Smooth muscle cell of the brain vasculature (primary cell): ENCODE measurements at places on chromosomes 11 and 22.

DNA sequence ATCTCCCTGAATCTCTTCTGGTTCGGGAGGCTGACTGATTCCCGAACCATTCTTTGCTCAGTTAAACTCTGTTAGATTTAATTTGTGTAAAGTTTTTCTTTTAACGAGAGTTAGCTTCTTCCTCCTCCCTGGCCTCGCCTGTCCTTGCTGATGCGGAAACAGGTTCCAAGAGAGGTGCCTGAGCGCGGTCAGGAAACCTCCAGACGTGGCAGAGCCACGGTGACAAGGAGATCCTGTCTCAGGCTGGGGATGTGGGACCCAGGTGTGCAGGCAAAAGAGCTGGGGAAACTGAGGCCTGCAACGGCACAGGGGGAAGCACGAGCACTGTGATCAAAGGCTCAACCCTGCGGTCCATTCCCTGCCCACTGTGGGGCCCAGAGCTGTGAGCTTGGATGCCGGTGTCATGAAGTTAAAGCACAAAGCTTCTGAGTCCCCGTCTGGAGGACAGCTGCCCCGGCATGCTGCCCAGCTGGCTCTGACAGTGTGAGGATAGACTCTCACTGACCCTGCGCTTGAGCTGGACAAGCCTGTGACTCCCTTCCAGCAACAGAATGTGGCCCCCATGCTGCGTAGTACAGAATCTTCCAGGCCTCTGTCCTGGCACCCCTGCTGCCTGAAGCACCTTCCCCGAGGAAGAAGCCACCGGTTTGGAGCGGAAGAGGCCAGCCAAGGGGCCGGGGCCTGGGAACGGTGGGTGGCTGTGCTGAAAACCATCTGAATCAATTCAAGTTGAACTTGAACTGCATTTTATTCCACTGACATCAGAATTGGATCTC, 960.6 kb downstream of the BRD1 start:
- DNase-seq = no peak

DNA sequence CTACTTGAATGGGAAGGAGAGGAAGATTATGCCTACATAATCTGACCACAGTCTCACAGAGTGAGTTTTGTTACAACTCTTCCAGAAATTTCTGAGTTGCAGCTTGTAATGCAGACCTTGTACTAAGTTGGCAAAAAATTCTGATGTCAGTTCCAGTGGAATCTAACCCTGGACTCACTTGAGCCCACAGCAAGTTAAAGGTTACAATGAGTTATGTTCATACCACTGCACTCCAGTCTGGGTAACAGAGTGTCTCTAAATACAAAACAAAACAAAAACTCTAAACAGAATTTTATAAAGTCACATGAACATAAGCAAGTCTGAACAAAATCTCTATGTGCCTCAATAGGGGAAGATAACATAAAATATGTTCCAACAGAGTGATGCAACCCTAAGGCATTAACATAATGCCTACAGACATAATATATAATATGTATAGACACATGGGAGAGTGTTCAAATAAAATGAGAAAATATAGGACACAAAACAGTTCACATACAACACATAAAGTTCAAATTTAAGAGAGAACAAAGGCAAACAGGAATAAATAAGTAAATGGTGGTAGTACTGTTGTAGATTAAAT, 1.1 kb downstream of the GLYAT start:
- DNase-seq = no peak

GRCh38 chr11:95674657-95675358, 114.8 kb downstream of the FAM76B start:
- no peak for DNase-seq

GRCh38 chr11:46520971-46521745, 72.7 kb downstream of the AMBRA1 start:
- DNase-seq = no peak

- no peak for DNase-seq
Observed at GRCh38 chr11:91860661-91861060, 364.0 kb upstream of the FAT3 start.

DNA sequence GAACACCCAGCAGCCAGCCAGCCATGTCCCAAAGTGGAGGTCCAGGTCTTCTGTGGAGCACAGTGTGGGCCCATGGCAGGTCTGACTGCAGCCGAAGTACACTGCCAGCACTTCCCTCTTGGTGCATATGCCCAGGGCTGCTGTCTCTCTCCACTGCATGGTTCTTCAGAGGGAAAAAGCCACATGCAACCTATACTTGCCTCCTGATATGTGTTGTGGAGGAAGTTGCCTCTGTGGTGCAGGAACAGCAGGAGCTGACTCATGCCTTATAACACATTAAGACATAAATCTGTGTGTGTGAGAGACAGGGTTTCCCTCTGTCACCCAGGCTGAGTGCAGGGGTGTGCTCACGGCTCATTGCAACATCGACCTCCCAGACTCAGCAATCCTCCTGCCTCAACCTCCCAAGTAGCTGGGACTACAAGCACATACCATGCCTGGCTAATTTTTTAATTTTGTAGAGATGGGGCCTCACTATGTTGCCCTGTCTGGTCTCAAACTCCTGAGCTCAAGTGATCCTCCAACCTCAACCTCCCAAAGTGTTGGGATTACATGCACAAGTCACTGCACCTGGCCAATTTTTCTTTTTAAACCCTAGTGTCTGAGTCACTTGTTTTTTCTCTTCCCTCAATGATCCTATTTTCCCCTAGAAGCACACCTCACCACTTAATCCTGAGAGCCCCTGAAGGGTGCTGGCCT, 98.8 kb downstream of the MPPED2 start:
- no peak for DNase-seq

- no peak for DNase-seq
Observed at GRCh38 chr11:46679241-46680163, 20.9 kb downstream of the ARHGAP1 start.

- DNase-seq = no peak
Observed at GRCh38 chr11:122634501-122634900, 21.0 kb upstream of the UBASH3B start.
